Fibroblast of skin of right biceps (primary cell): ENCODE measurements at places on chromosomes 1 and 21.
A peak's percentile ranks its signal among the peaks of the same experiment; 100 is the strongest.

DNA sequence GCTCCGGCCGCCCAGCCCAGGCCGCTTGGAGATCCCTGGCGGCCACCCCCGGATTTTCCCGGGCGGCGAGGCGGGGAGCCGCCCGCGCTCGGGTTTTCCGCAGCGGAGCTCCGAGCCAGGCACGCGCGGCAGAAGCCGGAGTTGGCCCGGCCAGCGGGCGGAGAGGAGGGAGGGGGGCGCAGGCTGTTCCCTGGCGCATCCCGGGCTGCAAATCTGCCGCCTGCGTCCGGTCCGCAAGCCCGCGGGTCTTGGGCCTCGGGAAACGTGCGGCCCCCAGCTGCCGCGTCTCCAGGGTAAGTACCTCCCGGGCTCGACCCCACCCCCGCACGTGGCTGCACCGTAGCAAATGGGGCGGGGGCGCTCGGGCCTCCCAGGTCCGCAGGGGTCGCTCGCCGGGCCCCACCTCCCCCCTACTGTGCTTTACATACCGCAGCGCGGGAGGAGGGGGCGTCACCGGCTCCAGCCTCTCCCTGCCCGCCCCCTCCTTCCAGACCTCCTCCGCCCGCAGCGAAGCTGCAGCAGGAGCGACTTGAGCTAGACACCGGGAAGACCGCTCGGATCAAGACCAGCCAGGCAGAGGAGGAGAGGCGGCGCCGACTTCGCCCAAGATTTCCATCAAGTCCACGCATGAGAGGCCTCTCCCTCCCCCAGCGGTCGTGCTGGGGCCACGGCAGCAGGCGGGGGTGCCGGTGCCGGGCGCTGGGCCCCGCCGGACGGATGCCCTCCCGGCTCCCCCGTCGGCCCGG is 1.6 kb downstream of the TMEM200B start:
- DNase-seq: peak; percentile 66

DNA sequence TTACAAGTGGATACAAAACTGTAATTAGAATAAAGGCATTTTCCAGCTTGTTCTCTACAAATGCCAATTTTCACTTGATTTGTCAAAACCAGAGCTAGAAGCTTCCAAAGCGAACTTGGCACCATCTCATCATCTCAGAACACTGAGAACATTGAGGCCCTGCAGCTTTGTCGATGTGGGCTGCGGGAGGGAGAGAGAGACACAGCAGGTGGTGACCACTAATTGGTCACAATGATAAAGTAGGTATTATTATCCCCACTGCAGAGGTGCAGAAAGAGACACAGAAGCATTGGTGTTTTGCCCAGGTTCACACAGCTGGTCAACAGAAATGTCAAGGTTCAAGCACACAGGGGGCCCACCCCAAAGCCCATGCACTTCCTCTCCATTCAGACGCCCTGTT is 72.2 kb upstream of the KRTAP19-8 start:
- DNase-seq: no peak

DNA sequence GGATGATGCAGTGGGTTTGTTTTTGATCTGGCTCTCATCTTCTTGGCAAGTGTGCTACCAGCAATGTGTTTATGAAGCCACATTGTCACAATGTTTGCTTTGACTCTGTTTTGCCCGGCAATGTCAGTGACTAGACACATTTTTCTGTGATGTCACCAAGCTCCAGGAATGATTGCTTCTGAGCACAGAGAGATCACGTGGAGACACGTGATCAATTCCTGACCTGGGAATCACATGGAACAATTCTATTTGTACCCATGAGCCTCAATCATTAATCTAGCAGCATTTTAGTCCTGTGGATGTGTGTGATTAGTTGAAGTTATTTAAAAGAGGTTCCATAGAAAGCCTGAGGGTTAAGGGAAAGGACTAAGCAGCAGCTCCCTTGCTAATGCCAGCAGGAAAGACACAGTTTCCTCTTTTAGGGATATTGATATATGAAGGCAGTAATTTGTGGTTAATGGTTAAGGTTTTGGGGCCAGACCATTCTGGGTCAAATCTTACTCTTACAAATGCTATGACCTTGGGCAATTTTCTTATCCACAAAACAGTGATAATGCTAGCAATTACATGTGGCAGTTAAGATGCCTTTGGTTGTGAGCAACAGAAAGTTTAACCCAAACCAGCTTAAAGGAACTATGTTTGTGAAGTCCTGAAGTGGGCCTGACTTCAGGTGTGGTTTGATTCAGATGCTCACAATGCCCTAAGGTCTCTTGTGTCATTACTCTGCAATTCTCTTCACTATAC is 59.0 kb downstream of the FASLG start:
- DNase-seq: peak; percentile 25

- DNase-seq: no peak
Measured at GRCh38 chr1:5906966-5907365, 85.3 kb downstream of the NPHP4 start.

- DNase-seq: peak; percentile 79
Measured at GRCh38 chr1:58515794-58516401, 30.6 kb downstream of the OMA1 start.

DNA sequence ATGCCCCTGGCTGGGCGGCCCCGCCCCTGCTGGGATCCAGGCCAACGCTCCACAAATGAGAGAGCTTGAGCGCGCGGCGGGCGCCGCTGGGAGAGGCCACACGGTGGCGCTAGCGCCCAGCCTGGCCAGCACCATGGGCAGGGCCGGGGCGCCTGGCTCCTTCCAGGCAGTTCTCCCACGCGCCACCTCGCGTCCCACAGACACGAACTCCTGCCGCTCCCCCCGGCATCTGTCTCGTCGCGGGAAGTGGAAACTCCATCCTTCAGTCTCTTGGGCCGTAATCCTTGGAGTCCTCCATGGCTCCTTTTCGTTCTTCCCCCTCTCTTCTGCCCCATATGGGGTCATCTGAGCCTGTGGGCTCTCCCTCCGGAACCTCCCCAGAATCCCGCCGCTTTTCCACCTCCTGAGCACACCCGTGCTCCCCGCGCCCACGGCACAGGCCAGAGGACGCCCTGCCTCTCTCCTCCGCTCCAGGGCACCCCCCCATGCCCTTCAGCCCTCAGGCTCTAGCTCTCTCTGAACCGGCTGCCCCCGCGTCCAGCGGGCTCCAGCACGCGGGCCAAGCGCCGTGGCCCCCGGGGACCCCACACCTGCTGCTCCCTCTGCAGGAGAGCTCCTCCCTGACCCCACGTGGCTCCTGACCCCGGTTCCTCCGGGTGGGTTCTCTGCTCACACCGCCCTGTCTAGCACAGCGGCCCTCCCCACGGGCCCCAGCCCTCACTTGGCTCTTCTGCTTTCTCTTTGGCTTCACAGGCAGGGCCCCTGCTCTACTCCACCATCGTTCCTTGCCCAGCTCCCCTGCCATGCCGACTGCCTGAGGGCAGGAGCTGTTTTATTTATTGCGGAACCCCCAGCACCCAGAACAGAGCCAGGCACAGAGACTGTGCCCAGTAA is 31.9 kb upstream of the EDN2 start:
- peak; percentile 85 for DNase-seq

- no peak for DNase-seq
Measured at GRCh38 chr21:22711636-22712035, 1713.4 kb downstream of the NCAM2 start.

GRCh38 chr1:68228851-68229250 is 3.5 kb downstream of the WLS start:
- no peak for DNase-seq

DNA sequence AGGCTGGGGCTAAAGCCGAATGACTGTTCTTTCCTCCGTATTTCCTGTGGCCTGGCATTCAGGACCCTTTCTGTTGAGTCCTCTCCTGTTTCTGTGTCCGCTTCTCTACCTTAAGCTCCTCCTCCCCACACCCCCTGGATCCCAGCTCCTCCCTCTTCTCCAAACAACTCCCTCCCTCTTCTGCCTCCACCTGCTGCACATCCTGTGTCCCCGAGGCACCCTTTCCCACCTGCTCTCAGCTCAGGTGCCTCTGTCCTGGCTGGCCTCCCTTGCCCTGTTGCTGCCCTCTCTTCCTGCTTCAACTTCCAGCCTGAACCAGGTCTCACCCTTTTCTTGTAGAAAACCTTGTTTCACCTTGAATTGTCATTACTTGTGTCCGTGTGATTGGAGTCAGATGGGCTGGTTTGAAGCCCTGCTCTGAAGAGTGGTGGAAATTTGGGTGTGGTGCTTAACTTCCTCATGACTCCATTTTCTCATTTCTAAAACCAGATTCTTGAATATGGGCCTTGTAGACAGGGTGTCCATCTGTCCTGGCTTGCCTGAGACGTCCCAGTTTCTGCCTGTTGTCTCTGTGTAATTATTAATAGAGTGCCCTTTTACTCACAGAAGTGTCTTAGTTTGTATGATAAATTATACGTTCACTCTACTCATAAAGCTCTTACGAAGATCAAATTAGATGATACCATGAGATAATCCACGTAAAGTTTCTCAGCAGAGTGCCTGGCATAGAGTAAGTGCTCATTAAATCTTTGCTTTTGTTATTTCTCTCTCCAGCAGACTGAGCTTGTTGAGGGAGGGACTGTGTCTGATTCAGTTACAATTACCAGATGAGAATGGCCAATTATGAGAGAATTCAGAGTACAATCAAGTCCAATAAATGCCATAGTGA is 58.9 kb upstream of the TRABD2B start:
- DNase-seq: no peak

- no peak for DNase-seq
Measured at GRCh38 chr1:207923561-207923960, 12.6 kb upstream of the CD34 start.

GRCh38 chr1:25568090-25568833 is 24.9 kb downstream of the LDLRAP1 start:
- DNase-seq: peak; percentile 30

DNA sequence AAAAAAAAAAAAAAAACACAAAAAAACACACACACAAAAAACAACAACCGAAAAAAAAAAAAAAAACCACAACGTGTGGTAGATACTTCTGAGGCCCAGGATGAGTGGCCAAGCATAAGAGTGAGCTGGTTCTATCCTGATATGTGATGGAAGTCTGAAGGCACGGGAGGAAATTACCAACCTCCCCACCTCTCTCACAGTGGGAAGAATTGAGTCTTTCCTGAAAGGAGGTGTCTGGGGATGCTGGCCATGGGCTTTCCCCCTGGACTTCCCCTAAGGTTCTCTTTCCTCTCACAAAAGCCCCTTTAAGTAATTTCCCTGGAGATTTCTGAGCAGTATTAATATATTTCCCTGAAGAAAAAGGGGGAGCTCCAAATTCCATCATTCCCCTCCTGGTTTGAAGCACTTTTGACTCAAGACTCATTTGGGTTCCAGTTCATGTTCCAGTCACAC is 5.2 kb downstream of the TMCC2 start:
- DNase-seq: no peak

- no peak for DNase-seq
Measured at GRCh38 chr1:154808909-154809262, 61.2 kb downstream of the KCNN3 start.

- DNase-seq: peak; percentile 45
Measured at GRCh38 chr1:235843461-235843961, 23.2 kb downstream of the LYST start.

DNA sequence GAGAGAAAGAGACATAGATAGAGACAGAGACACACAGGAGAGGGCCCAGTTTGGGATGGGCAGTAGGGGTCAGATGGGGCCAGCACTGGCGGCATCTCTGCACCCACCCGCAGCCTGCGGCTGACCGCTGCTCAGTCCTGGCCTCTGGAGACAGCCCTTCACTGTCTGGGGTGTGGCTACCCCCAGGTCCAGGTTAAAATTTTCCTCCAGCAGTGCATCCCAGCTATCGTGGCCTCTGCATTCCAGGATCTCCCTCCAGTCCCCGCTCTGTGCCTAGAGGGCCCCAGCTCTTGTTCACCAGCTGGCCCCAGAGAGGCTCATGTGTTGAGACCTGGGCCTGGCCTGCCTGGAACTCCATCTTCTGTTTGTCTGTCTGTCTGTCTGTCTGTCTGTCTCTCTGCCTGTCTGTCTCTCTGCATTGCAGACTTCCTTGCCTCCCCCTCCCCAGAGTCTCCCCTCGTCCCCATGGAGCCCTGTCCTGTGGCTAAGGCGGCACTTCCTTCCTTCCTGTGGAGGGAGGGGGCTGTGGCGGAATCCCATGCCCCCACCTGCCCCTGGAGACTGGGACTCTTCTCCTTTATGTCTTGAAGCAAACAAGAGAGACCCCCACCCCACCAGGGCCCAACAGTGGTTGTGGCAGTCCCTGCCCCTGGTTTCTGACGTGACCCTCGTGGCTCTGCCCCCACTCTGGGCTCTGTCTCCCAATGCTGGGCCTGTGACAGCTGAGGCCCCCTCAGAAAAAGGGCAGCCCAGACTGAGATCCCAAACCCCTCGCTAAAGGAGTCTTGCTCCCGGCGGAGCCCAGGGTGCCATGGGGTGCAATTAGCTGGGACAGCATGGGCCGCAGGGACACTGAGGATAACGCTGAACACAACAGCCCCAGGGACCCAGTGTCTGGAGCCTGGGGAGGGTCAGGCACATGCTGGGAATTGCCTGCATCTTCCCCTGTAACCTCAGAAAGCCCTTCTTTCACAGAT is 241.8 kb downstream of the NPHP4 start:
- DNase-seq: no peak

- DNase-seq: no peak
Measured at GRCh38 chr1:22281521-22282363, 138.8 kb upstream of the WNT4 start.

DNA sequence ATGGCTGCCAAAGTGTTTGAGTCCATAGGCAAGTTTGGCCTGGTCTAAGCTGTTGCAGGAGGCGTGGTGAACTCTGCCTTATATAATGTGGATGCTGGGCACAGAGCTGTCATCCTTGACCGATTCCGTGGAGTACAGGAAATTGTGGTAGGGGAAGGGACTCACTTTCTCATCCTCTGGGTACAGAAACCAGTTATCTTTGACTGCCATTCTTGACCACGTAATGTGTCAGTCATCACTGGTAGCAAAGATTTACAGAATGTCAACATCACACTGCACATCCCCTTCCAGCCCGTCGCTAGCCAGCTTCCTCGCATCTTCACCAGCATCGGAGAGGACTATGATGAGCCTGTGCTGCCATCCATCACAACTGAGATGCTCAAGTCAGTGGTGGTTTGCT is 215.8 kb upstream of the JUN start:
- no peak for DNase-seq

- DNase-seq: no peak
Measured at GRCh38 chr1:85111695-85112094, 63.4 kb upstream of the MCOLN3 start.

DNA sequence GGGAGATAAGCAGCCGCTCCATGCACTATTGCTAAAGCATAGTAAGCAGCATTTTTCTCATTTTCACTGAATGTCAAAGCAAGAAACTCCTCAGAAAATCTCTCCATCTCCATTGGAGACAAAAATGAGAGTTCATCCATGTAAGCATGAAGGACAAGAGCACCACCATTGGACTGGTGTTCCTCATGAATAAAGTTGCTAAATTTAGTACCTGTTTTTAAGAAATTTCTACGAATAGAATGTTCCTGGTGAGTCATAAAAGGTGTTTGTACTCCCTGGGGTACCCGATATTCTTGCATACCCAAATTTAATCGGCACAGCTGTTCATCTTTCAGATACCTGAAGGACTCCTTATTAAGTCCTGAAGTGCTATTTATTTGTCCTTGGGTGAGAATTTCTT is 14.8 kb downstream of the RSBN1 start:
- DNase-seq: no peak

GRCh38 chr1:30879940-30880677 is 28.4 kb downstream of the SDC3 start:
- DNase-seq: no peak
